ENCODE measurements at places on chromosomes 7 and 10.

GRCh38 chr7:7976677-7977076, 8.1 kb downstream of the GLCCI1 start:
- DNase-seq, result no peak

DNA sequence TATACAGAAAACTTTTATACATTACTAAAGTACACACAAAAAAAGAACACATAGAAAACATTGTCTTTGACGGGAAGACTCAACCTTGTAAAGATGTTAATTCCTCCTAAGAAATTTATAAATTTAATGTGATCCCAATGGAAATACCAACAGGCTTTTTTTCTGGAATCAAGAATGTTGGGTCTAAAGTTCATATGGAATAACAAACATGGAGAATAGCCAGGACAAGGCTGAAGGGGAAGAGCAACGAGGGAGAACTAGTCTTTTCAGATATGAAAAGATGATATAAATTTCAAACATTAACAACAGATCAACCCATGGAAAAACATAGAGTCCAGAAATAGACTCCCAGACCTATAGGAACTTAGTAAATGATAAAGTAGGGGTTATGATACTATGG, 19.8 kb downstream of the HIPK2 start:
- no peak for DNase-seq

DNA sequence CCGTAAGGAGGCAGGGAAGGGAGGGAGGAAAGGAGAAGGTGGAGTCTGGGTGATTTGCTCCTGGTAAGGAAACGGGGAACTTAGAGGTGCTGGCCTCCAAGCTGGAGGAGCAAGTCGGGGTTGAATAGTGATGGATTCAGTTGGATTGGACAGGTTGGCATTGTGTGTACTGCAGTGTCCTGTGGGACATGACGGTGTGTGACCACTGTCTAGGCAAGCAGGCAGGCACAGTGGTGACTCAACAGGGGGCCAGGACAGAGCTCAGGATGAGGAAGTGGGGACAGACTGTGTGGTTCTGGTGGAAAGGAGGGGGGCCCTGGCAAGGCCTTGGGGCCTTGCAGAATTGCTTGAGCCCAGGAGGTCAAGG, 48.8 kb downstream of the COL26A1 start:
- peak; percentile 52 for DNase-seq

GRCh38 chr10:87895430-87895829, 32.0 kb downstream of the PTEN start:
- DNase-seq, result no peak

DNA sequence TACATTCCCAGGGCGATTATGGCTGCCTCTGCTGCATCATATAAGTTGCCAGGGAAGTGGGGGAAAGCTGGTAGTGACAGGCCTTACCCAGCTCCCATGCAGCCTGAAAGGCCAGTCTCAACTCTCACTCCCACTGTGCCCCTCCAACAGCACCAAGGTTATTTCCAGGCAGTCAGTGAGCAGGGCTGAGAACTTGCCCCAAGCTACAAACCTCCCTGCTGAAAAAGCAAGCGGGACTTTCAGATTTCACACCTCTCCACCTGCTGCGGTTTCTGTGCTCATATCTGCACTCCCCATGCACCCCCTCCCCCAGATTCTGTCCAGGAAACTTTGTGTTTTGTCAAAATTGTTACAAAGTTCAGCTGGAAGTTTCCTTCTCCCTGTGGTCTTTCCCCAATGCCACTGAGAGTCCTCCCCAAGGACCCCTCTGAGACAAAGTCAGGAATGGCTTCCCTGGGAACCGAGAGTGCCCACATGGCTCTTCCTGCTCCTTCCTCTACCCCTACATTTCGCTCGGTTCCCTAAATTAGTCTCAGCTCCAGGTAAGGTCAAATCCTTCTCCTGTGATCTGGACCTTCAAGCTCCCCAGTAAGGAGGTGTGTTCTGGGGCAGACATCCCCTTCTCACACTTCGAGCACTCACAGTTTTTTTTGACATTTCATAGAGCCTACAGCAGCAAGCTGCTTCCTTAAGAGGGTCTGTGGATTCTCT, 25.3 kb upstream of the WNT2 start:
- DNase-seq, result no peak

DNA sequence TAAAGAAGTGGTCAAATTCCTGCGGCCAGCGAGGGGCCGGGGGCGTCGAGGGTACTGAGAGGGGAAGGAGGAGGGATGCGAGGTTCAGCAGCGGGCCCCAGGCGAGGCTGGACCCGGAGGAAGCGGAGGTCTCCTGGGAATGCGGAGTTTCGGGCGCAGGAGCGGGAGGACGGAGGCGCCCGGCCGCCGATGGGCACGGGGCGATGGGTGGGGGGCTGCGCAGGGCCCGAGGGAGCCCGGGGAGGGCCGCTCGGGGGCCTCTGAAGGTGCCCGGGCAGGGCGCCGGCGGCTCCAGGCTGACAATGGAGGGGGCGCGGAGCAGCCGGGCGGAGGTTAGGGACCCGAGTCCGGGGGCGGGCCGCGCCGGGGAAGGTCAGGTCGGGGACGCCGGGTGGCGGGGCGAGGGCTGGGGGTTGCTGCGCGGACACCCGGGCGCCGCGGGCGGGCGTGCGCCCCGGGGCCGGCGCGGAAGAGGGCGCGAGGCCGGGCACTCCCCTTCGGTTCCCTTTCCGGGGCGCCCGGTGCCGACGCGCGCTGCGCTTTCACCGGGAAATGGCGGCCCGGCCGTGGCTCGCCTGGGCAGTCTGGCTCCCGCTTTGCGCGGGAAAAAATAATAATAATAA, 683 bp downstream of the MACROH2A2 start:
- peak; percentile 29 for DNase-seq

- DNase-seq, result peak; percentile 72
Observed at GRCh38 chr10:123463181-123463580, 203.0 kb upstream of the GPR26 start.

GRCh38 chr10:34622945-34623344, 192.2 kb downstream of the PARD3 start:
- DNase-seq, result no peak

DNA sequence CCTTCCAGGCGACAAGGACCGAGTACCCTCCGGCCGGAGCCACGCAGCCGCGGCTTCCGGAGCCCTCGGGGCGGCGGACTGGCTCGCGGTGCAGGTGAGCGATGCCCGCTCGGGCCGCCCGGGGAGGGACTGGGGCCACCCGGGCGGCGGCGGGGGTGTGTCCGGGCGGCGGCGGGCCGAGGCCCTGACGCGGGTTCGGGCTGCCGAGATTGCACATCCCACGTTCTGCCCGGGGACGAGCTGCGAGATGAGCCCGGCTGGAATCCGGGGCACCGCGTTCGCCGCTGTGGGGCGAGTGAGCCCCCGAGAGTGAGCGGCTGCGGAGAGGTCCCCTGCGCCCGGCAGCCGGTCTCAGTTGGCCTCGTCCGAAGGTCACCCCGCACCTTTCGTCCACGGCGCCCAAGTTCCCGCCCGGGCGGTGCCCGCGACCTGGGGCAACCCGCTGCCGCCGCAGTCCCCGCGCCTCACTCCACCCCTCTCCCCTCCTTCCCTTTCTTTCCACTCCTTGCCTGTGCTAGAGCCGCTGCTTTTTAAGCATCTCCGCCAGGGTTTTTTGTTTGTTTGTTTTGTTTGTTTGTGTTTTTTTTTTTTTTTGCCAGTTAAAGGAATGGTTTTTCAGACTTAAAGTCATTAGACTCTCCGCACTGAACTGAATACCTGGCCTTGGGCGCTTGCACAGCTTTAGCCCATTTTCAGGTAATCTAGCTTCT, 515 bp downstream of the RALA start:
- DNase-seq, result peak; percentile 24

DNA sequence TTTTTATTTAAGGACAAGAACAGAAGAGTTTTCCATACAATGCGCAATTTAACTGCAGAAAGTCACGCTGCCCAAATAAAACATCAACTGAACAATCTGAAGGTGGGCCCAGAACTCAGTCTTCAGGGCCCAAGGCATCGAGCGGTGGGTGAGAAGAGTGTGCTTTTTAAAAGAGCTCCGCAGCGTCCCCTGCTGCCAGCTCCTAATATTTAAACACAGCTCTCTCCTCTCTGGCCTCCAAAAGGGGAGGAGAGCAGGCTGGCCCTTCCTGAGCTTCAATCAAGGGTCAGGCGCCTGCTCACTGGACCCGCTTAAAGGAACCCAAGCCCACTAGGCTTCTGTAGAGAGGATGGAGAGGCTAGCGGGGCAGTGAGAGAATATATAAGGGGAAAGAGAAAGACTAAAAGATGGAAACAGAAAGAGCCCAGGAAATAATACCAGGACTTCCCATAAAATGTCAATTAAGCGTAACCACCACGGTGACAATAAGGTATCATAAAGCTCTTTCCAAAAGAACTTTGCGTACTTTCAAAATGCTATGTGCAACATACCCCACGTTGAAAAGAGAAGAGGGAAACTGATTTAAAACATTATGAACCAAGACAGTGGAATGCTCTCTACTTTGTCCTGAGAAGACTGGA, 2.8 kb downstream of the FAM53B start:
- peak; percentile 73 for DNase-seq

- DNase-seq, result no peak
Observed at GRCh38 chr7:85392789-85393188, 205.9 kb upstream of the SEMA3D start.

- peak; percentile 72 for DNase-seq
Observed at GRCh38 chr10:44930904-44931620, 19.9 kb downstream of the TMEM72 start.

DNA sequence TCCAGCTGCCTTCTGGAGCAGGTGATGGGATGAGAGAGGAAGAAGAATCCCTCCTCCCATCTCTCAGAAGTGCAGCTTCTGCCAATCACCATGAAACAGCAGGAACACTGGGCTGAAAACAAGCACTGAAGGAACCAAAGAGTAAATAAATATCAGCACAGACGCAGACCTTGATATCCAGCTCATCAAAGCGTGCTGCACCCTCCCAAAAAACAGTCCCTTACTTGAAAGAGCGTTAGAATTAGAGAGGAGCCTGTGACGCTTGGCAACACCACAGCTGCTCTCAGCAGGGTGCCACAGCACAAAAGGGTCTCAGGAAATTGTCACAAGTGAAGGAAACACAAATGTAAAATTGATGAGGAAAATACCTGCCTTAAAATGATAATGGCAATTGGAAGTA, 39.5 kb downstream of the KLF6 start:
- no peak for DNase-seq

DNA sequence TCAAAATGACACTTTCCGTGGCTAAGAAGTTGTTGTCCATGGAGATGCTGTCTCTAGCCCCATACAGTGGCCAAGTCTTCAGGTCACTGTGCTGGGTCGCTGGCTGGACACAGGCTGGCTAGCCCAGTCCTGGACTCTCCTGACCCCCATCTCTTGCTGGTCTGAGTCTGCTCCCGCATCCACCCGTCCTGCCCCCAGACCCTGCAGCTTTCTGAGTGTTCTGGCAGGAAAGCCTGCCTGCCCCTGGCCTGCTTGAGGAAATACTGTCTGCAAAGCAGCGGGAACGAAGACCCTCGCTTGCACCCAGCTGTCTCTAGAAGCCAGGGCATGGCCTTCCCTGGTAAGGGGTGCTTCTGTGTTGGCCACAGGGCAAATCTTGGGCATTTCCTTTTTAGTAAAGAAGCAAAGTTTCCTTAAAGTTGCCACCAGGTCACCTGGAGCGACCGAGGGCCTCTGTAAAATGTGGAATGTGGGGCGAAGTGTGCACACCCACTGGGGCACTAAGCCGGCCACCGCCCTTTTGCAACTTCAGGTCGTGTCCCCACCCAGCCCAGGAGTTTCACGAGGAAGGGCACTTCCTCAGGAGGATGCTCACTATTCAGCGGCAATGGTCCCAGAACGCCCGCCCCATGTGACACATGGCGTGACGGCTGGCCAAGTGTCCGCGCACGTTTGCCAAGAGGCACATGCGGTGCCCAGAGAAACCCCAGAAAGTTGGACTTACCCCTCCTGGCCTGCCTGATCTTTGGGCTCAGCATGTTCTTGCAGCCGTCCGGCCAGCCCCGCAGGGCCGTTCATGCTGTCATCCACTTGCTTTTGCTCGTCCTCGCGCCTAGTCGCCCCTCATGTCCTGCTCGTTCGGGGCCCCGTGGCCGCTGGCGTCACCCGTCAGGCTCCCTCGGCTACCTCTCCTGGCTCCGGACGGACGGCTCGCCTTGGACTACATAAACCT, 558 bp downstream of the ARHGAP22 start:
- peak; percentile 67 for DNase-seq

DNA sequence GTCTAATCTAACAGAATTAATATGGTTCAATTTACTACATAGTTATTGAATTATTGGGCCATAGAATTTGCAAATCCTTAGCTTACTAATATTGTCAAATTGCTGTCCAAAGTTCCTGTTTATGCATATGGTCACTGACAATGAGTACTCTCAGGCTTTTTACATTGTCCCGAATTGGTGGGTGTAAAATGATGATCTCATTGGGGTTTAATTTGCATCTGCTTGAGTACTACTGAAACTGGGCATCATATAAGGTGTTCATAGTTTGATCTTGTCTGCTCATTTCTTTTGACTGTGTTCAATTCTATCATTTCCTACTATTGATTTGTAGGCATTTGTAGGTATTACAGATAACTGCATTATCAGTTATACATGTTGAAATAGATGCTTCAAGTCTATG, 12.7 kb downstream of the ABCA13 start:
- no peak for DNase-seq
